ENCODE measurements at places on chromosomes 4 and X.
A peak's percentile ranks its signal among the peaks of the same experiment; 100 is the strongest.

DNA sequence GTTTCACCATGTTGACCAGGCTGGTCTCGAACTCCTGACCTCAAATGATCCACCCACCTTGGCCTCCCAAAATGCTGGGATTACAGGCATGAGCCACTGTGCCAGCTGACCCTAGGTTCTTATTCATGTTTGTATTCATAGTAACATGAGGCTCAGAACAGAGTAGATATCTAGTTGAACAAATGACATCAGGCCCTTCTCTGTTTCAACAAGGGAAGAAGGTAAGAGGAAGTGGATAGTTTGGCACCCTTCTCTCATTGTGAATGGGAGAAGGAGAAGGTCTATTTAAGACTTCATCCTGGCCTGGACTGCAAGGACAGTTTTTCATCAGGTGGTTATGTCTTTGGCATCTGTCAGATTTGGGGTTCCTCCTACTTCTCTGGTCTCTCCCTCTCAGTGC is 13.8 kb downstream of the GJB1 start:
- DNase-seq = no peak

- no peak for DNase-seq
Observed at GRCh38 chr4:167811958-167812357, 280.4 kb upstream of the ANXA10 start.

GRCh38 chrX:100817340-100817739 is 2.9 kb upstream of the CSTF2 start:
- DNase-seq = no peak

GRCh38 chrX:134735015-134735414 is 76.7 kb upstream of the PLAC1 start:
- DNase-seq = no peak

GRCh38 chr4:109075621-109076020 is 226.8 kb downstream of the COL25A1 start:
- no peak for DNase-seq

GRCh38 chr4:172124656-172125308 is 311.6 kb downstream of the GALNTL6 start:
- DNase-seq = peak; percentile 2

GRCh38 chr4:136687118-136687517 is 845.2 kb downstream of the PCDH18 start:
- DNase-seq = no peak

DNA sequence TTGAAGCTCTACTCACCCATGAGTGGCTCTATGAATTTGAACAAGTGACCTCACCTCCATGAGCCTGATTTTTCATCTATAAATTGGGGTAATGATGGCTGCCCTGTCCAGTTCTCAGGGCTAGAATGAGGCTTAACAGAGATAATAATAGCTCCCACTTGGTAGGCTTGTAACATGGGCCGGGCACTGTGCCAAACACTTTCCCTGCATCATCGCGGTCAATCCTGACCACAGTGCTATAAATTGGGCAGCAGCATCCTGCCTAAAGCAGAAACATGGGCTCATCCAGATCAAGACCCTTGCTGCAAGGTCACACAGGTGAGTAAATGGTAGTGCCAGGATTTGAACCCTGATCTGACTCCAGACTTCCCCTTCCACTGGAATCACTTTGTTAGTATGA is 12.8 kb downstream of the APLN start:
- DNase-seq = no peak

DNA sequence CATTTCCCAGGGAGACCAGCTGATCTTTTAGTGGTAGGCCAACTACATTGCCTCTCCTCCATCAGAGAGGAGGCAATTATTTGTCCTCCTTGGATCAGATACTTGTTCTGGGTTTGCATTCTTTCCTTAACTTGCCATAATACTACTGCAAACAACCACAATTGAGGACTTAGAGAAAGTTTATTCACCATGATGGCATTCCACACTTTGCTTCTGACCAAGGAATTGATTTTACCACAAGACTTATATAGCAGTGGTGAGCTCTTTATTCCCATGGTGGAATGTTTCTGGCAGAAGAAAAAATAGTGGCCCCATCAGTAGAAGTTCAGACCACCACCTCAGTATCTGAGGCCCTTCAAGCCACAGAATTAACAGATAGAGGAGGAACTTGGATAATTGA is 123.9 kb upstream of the PPP3CA start:
- DNase-seq = no peak

GRCh38 chr4:150117629-150118028 is 39.4 kb downstream of the DCLK2 start:
- no peak for DNase-seq

GRCh38 chr4:43008793-43009192 is 116.3 kb downstream of the GRXCR1 start:
- DNase-seq = no peak

DNA sequence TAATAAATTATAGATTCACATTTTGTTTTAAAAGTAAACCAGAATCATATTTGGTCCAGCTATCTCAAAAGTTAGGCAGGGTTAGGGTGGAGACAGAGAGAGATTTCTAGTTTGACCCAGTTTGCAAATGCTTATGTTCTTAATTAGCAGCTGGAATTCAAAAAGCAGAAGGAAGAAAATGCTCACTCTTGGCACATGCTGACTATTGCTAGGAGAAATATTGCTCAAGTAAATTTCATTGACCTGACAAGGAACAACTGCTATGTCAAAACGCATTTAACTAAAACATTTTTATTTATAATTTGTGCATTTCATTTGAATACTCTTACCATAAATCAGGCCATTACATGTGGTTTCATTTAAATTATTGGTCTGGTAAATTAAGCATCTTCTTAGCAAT is 131.8 kb downstream of the GLRA3 start:
- no peak for DNase-seq

DNA sequence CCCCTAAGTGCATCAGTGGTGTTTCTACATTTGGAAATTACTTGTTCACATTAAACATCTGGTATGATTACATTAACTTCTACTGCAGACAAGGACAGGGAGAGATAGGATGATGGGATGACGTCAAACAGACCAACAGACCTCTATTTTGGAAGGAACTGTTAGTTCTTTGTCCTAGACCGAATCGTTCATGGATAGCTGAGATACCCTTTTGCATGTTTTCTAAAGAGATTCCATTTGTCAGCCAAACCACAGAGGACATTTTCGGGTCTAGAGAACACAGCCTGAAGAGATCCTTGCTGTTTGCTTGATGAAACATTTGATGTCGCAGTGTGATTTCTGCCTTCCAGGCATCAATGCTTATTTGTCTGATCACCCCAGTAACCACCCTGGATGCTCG is 27.7 kb downstream of the CHST7 start:
- DNase-seq = no peak

DNA sequence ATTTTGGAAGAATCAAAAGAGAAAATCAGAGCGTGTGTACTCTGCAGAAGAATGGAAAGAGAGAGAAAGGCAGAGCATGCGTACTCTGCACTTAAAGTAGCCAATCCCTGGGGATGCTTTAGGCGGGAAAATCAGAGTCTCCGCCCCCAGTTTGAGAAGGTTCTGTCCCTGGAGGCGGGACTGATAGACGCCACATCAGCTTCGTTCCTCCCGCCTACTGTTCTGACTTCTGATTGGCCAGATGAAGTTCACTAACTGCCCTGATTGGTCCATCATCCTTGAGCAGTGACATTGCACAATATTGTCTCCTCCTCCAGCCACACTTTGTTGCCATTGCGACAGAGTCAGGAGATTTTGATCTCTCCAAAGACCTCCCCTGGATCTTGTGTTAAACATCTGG is 23.8 kb downstream of the SSX1 start:
- no peak for DNase-seq

DNA sequence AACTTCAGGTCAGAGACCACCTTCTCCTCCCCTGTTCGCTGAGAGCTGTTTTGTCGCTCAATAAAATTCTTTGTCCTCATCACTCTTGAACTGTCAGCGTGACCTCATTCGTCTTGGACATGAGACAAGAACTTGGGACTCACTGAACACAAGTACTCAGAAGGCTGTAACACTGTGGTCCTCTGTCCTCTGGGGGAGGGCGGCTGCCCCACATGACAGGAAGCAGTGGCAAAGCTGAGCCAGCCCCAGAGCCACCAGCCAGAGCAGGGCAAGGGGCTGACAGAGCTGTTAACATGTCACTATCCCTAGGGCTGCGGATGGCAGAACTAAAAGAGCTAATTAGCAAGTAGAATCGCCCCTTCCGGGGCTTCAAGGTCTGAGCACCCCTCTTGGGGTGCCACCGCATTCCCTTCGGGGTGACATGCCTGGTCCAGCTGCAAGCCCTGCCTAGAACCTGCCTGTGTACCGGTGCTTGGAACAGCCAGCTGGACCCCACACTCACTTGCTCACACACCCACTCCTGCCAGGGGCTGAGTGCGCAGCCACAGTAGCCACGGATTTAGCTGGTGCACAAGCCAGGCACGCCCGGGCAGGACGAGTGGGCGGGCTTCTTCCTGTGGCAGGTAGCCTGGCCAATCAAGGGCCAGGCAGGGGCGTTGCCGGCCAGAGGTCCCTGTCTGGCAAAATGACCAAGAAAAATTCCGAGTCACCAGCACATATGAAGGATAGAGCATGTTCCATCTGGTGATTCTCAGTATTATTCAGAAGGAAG is 648.6 kb upstream of the AGA start:
- no peak for DNase-seq

DNA sequence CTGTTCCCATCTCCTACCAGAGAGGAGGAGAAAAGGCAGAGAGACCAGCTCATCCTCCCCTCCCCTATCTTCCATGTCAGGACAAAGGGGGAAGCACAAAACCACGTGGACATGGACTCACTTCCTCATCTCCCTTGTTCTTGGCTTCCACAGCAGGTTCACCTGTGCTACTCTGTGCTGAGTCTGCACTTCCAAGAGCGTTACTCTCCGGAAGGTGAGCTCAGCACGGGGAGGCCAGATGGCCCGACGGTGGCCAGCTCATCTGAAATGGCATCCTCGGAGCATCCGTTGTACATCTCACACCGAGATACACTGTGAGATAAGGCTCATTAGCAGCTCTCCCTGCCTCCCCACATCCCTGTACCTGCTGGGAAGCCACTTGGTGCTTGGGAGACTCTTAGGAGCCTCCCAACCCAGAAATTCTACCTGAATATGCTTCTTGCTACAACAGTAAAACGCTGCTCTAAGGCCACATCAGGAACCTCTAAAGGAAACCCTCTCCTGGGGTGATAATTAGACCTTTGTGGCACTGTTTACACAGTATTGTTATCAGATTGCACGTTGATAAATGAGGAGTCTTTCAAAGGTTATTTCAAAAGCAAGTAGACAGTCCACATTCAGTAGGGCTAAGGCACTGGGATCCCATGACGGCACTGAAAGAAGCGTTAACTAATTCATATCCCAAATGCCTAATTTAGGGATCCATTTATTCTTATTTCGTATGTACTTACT is 19.4 kb downstream of the LGI2 start:
- DNase-seq = no peak

GRCh38 chrX:47936224-47936939 is 67.4 kb downstream of the ZNF182 start:
- peak; percentile 1 for DNase-seq

- DNase-seq = no peak
Observed at GRCh38 chr4:46388857-46389256, 1.1 kb downstream of the GABRA2 start.

GRCh38 chrX:51917604-51918003 is 24.2 kb downstream of the MAGED1 start:
- no peak for DNase-seq

- DNase-seq = no peak
Observed at GRCh38 chr4:155722336-155722735, 36.5 kb upstream of the GUCY1B1 start.

GRCh38 chrX:132045456-132045855 is 22.4 kb downstream of the STK26 start:
- DNase-seq = no peak

GRCh38 chrX:149618871-149619270 is 12.7 kb downstream of the TMEM185A start:
- DNase-seq = no peak

DNA sequence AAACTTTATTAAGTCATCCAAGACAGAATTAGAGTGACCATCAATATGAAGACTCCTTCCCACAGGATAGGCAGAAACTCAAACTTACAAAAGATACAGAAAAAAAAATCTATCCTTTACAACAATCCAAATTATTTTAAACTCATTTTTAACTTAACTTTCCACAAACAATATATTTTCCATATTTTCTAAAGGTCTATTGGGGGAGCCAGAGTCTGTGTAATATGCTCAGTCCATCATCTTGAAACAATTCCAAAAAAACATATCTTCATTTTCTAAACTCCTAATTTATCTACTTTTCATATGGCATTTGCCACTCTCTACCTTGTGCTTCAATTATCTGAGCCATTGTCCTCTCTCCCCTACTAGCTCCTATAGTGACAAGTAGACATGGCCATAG is 378.1 kb downstream of the PDGFC start:
- DNase-seq = no peak

DNA sequence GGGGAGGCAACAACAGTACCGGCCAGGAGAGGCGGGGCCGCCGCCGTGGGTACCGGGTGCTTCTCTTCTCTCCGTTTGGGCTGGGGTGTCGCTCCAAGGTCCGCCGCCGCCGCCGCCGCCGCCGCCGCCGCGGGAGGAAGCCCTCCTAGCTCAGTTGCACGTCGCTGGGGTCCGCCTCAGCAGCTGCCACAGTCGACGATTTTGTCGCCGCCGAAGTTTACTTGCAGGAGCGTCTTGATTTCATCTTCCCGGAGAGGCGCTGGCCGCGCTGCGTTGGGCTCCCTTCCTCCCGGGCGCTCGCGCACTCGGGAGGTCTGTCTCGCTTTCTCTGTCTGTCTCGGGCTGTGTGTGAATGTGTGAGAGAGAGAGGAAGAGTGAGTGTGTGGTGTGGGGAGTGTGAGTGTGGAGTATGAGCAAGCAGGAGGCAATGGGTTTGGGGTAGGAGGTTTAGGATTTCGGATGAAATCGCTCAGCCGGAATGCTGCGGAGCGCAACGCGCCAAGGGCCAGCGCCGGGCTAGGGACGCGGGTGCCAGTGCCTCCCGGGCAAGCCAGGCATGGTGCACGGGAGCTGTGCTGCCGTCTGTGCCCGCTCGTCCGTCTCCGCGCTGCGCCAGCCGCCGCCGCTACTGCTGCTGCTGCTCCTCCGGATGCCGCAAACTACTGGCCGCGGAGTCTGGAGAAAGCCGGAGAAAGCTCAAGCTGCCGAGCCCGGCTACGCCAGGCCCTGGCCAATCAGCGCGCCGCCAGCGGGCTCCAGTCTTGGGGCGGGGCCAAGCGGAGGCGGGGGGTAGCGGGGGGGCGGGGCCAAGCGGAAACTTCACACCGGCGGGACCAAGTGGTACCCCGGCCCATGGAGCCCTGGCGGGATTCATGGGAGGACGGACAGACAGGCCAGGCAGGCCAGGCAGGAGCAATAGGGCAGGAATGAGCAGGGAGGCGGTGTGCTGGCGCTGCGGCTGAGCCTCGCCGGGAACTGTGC is at the start of gene PCDH19:
TSS of gene PCDH19 (minus strand) at position 664 of the 981 bp plus-strand sequence. CDS start 1,676 bp downstream, outside the sequence.
- DNase-seq = peak; percentile 62

DNA sequence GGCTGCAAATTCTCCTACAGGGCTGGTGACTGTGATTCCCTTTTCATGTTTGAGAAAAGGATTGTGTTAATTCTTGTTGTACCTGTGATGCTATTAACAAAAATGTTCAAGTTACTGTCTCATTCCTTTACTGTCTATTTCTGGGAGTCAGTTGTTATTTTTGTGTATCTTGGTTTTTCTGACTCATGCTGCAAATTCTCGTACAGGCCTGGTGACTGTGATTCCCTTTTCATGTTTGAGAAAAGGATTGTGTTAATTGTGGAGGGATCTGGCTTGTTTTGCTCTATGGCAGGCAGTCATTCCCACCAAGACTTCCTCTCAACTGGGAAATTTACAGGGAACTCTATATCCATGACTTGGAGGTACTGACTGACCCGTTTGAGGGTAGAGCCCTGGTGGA is 693.4 kb upstream of the INTU start:
- DNase-seq = no peak

GRCh38 chrX:40581336-40581920 is 658 bp downstream of the ATP6AP2 start:
- DNase-seq = peak; percentile 6

GRCh38 chr4:14315129-14315528 is 687.2 kb upstream of the CPEB2 start:
- DNase-seq = no peak

Measured in germinal center (tissue), 1 donor.